ENCODE measurements at places on chromosomes 5 and 9.

DNA sequence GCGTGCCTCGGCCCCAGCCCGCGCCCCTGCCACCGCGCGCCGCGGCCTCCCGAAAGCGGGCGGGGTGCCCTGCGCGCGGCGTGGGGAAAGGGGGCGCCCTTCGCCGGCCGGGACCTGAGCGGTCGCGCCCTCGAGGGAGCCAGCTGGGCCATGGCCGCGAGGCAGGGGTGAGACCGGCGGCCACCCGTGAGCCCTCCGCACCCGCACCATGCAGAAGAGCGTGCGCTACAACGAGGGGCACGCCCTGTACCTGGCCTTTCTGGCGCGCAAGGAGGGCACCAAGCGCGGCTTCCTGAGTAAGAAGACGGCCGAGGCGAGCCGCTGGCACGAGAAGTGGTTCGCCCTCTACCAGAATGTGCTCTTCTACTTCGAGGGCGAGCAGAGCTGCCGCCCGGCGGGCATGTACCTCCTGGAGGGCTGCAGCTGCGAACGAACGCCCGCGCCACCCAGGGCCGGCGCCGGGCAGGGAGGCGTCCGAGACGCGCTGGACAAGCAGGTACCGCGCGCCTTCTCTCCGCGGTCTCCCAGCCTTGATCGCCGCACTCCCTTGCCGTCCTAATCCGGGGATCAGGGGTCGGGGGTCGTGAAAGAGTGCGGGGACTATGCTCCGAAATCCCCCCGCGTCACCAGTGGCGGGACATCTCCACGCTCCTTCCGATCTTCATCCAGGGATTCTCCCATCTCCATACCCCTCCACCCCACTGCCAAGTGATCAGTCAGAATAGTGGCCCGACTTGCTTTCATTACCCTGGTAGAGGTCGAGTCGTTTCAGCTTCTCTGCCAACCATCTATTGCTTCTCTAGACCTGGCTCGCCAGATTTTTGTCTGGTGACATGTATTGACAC lies 590 bp downstream of the RASGRF2 start:
- no peak for DNase-seq

DNA sequence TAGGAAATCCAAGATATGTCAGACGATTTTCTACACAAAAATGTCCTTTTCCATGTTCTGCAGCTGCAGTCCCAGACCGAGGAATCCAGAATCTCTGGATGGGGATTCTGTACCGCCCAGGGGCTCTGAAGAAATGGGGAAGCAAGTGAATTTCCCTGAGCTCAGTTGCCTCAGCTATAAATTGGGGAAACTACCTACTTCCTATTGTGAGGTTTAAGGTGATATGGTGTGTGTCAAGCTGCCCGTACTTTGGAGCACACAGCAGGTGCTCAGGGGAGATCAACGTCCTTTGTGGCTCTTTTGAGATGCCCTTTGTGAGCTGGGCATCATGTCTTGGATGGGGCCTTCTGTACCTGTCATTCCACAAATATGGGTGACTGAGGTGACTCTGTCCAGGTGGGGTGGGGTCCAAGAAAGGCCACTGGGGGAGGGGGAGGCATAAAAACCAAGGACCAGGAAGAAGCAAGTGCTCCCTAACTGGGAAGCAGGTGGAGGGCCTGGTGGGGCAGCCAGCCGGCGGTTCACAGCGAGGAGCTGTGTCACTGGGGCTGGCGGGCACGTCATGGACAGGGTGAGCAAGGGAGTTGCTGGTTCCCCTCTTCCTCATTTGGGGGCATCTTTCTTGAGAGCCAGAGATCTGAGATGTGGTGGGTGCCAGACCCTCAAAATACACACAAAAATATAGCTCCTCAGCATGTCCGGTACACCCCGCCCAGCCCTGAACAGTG lies 116.0 kb downstream of the CRB2 start:
- DNase-seq: no peak

DNA sequence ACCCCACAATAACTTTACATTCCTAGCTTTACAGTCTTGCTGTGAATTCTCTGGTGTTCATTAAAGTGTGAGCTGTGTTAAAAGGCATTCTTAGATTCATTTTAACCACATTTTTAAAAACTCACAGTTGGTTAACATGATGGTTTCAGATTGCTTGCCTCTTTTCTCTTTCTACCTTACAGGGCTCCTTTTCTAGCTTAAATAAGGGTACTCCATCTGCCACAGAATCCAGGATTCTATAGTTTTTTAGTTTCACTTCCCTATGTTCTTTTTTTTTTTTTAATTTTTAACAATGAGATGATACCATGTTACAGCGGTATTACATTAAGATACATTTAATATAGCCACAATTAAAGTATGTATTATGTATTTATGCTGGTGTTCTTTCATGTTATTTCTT lies 3.9 kb upstream of the FBXO4 start:
- DNase-seq: no peak

DNA sequence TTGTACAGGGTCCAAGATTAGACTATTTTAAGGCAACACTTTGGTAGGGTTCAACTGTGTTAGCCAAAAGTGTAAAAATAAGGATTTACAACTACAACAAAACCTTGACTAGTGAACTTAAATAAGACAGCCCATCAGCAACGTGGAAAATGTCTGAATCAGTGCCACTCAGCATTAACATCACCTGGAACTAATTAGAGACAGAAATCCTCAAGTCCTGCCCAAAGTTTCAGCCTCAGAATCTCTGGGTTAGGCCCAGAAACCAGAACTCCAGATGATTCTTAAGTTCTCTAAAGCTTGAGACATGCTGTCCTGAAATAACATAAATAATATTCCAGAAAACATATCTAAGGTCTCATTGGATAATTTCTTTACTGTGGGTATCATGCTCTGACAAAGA lies 118.6 kb downstream of the SEMA6A start:
- no peak for DNase-seq

DNA sequence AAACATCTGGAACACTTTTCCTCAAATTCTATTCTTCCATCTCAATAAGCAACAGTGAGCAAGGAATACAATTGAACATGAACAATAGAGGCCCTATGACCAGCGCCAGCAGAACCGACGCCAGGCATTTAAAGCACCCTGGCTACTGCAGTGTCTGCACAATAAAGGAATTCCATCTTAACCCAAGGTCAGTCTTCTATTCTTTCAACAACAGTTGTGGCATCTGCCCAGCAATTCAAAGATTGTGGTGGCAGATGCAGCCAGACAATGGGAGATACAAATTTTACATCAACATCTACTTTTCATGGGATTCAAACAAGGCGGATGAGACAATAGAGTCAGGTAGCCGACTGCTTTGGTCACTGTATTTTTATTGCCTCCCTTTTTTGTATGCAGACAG lies 65.9 kb downstream of the ELL2 start:
- no peak for DNase-seq

DNA sequence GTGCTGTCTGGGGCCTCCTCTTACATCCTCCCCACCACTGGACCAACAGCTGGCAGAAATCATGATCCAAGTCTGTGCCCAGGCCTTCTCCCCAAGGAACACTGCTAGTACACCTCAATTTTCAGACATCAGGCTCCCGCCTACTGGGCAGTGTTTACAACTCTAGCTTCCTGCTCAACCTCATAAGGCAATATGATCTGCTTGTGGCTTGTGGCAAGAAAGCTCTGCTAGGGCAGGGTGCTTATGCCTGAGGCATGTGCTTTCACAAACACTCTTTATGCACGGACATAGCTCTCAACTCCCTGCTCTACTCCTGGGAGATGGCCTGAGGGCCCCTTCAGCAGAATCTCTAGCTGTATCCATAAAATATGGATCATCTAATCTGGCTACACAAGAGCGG lies 32.5 kb downstream of the SH3TC2 start:
- DNase-seq: no peak
